ENCODE measurements at places on chromosomes 7 and 10.

GRCh38 chr10:97713339-97713825 is at the start of gene MARVELD1:
Gene MARVELD1, plus strand, starts transcription at chr10:97713730. Its CDS starts 147 bp downstream, at chr10:97713877.
- peak; percentile 80 for DNase-seq

GRCh38 chr10:77403761-77404160 is 233.8 kb downstream of the KCNMA1 start:
- no peak for DNase-seq

- no peak for DNase-seq
Observed at GRCh38 chr7:149783386-149784250, 10.2 kb upstream of the ZNF467 start.

DNA sequence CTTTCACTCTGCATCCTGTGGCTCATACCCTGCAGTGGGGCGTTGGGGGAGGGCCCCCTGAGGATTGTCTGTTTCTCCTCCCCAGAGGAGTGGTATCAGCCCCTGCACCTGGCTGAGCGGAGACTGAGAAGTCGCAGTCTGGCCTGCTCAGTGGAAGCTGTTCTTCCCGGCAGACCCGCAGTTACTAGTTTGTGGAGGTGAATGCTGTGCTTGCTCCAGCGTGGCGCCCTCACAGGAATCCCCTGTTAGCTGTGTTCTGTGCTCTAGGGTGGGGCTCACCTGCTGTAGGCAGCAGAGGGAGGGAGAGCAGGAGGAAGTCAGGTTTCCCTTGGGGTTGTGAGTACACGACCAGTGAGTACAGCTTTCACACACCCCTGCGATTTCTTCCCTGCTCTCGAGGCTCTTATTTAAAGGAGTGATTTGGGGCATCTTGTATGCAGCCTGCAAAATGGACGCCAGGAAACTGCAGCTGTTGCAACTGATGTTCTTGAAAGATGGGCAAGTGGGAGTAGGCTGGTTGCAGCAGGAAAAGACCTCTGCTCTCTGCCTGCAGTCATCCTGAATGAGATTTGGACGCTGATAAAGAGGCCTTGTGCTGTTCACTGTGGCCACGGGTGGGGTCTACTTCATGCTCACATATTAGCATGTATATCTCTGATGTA is 66.4 kb downstream of the HK1 start:
- DNase-seq, result no peak

DNA sequence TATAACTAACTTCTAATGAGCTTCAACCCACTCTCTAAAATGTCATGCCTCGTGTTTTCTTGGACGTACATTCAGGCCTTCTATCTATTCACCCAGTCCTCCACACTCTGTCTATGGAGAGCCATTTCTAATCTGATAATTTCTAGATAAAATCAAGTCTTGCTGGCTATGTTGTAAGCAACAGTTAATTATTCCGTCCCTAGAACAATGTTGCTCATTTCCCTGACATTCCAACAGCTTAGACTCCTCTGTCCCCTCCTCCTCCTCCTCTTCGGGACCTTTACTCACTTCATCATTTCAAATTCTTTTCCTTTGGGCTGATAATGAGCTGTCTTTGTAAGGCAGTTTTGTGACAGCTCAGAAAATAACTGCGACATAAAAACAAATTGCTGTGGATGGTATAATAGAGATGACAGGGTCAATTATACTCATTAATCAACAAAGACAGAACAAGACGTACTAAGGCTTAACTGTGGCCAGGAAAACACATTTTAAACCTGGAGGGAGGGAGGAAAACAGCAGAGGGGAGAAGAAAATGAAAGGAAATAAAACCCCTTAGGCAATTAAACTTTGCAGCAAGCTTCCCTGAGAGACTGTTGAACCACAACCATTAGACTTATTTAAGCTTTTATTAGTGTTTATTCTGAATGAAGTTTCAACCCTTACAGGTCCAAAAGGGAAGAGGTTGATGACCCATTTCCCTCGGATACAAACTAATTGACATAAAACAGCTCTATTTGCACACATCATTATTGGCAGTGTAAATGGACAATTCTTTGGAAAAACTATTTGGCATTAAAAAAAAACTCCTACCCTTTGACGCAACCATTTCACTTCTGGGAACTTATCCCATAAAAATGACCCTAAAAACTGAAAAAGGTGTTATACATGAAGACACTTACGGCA is 179.1 kb downstream of the SFMBT2 start:
- DNase-seq, result no peak

DNA sequence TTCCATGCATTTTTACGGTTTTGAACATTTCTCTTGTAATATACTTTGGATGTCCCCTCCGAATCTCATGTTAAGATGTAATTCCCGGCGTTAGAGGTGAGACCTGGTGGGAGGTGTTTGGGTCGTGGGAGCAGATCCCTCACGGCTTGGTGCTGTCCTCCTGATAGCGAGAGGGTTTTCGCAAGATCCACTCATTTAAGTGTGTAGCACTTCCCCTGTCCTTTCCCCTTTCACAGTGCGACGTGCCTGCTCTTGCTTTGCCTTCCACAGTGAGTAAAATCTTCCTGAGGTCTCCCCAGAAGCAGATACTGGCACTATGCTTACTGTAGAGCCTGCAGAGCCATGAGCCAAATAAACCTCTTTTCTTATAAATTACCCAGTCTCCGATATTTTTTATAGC is 6.6 kb downstream of the GPR141 start:
- no peak for DNase-seq

DNA sequence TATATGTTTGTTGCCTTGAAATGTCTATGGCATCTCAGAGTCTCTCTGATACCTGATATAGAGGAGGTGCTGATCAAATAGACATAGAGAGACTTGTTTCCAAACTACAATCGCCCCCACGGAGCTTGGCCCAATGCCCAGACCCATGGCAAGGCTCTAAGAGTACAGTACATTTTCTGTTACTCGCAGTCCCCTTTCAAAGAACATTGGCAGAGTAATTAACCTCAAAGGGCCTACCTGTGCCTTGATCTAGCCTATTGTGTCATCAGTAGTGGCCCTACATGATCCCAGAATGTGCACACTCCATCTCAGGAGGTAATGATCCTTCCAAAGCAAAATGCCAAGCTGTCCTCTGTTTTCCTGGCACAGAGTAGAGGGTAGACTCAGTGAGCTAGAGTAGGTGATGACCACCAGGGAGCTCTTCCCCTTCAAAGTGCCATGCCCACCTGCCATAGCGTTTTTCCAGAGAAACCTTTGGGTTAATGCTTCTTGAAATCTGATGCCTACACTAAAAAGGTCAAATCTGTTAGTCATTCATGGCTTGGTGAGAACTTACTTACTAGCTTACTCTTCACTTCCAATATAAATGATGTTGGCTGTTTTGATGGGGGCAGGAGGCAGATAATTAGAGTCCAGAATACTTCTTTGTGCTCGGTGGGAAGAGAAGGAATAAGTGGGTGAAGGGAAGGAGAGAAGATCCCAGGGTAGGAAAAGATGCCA is 41.2 kb upstream of the ACSL5 start:
- DNase-seq, result peak; percentile 52

DNA sequence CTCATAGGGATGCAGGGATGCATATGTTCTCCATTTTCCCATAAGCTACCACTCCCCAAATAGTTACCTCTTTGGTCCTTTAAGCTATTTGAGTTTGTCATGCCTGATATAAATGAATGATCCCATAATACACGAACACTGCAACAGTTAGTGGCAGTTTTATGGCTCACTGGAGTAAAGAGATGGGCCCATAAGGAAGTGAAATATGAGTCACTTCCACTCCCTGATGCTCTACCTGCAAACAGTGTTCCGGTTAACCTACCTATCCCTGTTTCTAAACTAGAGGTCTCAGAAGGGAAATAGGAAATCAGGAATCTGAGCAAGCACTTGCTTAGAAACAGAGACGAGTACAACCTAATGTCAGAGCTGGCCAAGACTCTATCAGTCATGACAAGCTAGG is 71.7 kb downstream of the CALD1 start:
- no peak for DNase-seq

GRCh38 chr10:125204400-125204799 is 44.0 kb upstream of the CTBP2 start:
- DNase-seq, result no peak

DNA sequence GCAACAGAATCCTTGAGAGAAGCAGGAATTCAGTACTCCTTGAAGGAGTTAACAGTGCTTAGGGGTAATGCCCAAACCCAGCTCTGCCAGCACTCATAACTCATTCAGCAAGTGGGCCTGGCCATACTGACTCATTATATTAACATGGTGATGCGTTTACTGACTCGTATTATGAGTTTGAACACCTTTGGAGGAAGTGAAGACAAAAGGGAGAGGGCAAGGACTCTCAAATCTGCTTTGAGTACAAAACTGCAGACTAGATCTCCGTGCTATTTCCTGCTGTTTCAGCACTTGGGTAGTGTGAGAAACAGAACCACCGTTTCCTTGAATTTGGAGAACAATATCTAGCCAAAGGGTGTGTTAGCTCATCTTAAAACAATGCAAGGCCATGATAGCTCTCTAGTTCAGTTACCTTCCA is 30.8 kb downstream of the SLC16A9 start:
- DNase-seq, result no peak

GRCh38 chr7:48274662-48275061 is 103.4 kb downstream of the ABCA13 start:
- peak; percentile 86 for DNase-seq

DNA sequence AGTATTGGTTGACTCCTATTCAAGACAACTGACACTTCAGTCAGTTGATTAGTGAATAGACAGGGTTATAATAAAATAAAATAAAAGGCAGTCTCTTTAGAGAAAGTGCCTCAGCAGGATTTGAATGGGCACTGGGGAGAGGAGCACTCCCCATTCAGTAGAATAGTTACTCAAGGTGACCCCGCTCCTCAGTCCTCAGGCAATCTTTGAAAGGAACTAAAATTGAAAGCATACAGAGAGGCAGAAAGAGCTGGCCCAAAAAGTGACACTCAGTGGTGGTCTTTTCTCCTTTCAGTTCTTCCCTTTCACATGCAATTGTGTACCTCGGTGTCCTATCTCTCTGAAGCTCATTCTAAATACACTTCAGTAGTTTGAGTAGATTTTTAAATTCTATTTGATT is 47.4 kb upstream of the MACC1 start:
- DNase-seq, result no peak

DNA sequence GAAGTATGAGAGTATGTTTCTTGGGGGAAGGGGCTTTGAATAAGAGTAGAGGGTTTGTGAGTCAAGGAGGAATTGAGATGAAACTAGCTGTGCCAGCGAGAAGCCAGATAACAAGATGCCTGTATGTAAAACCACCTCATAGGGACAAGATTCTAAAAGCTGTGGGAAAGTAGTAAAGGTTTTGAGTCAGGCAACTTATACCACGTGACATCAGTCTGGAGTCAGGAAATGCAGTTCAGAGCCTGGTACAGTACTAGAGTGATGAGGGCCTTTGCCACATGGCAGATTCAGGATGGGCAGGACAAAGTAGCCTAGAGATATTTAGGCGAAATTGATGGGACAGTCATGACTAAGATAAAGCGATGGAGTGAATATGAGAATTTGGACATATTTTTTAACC is 140.2 kb upstream of the PLXDC2 start:
- DNase-seq, result no peak

GRCh38 chr7:95404316-95404865 is 8.2 kb upstream of the PON3 start:
- peak; percentile 16 for DNase-seq

- peak; percentile 59 for DNase-seq
Observed at GRCh38 chr7:129376076-129376777, 58.0 kb upstream of the STRIP2 start.

DNA sequence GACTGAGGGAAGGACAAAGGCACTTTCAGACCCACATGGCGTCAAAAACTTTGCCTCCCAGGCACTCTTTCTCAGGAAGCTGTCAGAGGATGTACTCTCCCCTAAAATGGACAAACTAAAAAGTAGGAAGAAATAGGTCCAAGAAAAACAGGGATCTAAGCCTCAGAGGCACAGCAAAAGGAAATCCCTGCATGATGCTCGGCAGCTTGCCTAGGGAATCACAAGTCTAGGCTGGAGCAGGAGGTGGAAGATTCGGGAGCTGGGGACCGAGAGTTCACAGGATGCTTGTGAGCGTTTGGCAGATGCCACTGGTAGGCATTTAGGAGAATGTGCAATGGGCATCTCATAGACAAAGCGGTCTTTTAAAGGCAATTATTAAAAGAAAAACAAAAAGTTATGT is 60.8 kb downstream of the ATXN7L1 start:
- DNase-seq, result no peak

GRCh38 chr7:155850001-155850436 is 37.8 kb upstream of the SHH start:
- DNase-seq, result no peak

DNA sequence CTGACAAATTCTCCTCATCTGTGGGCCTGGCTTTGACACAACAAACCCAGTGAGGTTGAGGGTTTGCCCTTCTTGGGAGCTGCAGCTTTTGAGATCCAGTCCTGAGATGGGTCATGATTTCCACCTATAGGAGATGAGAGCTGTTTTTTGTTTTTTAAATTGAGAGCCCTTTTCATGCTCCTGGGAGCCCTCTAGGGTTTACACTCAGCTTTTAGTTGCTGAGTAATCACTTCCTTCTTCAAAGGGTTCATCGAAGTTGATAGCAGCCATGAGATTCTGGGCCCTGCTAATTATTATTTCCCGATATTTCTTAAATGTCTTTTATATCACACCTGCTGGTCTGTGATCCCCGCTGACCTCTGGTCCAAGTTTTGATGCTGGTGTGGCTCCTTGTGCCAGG is 47.3 kb upstream of the VIPR2 start:
- no peak for DNase-seq

DNA sequence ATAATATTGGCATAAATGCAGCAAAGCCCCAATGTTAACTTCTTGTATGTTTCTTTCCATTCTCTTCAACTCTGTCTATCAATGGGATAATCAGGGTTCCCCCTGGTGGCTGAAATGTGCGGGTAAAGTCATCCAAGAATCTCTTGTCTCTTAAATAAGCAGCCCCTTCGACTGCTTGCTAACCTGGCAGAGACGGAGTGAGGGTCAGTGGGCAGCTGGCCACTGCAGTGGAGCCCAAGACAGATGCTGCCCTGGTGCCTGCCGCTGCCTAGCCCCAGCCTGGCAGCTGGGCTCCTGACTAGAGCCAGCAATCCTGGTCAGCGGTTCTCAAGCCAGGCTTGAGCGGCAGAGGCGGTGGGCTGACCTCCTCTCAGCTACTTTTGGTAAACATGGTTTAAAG is 248.9 kb downstream of the COBL start:
- DNase-seq, result peak; percentile 88

GRCh38 chr7:4066626-4067475 is 615.2 kb upstream of the FOXK1 start:
- no peak for DNase-seq

DNA sequence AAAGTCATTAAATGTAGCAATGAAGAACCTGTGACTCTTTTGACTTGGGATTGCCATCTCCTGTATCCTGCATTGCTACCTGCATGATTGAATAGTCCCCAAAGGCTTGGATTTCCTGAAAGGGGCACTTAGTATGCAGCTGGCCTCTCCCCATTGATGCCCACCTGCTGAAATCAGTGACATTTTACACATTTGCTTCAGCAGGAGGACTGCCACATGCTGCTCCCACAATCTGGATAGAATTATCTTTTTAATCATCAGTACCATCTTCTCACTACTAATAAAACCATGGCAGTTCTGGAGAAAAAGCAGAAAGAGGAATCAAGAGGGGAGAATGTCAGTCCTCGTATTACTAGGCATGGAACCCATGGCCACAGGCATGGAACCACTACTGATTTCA is 67.8 kb downstream of the SLC13A1 start:
- no peak for DNase-seq

Data from choroid plexus epithelial cell (primary cell).